ENCODE measurements at places on chromosomes 16 and 17.

GRCh38 chr17:78132084-78132676 is 1.6 kb downstream of the TMC8 start:
- DNase-seq: no peak

GRCh38 chr16:20612551-20613480 is 36.6 kb upstream of the ACSM2B start:
- peak; percentile 38 for DNase-seq

GRCh38 chr17:14886200-14886739 is 378.9 kb downstream of the PMP22 start:
- DNase-seq: no peak

DNA sequence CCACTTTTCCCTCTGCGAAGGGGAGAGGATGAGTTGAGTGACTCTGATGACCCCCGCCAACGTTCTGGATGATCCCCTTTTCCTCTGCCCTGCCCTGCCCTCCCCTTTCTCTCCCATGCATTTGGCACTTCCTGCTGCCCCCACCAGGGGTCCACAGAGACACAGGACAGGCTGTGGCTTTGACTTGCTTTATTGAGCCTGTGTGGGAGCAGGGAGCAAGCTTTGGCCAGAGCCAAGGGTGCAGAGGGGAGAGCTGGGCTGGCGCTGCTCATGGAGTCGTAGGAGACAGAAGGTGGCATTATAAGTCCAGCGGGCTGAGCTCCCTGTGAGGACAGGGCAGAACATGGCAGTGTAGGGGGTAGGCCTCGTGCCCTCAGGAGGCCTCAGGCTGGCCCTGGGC is 1.6 kb downstream of the PPY start:
- DNase-seq: no peak

GRCh38 chr16:80063031-80063712 is 462.6 kb upstream of the MAF start:
- DNase-seq: no peak

DNA sequence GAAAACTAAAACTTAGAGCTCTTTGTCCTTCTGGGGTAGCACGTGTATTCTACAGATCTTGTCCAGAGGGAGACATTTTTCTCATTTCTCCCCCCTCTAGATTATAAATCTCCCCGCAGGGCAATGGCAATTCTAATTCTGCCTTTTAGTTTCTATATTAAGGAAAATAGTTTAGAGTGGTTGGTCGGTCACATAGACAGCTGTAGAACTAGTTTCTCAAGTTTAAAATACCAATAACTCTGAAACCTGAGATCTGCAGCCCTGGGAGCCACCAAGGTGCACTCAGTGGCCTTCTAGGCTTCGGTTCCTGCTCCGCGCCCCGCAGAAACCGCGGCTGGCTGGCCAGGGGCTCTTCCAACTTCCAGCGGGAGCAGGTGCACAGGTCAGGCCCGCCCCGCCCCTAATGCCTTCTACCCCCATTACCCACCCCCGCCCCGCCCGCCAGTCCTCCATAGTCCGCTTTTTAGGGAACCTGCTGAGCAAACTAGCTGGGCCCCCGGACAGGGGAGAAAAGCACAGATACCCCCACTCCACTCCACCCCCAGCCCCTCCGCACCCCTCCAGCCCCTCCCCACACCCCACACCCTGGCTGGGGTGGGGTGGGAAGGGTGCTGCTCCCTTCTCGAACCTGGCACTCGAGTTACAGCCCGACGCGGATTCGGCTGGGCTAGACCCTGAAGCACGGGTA is 431 bp downstream of the SLFN11 start:
- DNase-seq: no peak

DNA sequence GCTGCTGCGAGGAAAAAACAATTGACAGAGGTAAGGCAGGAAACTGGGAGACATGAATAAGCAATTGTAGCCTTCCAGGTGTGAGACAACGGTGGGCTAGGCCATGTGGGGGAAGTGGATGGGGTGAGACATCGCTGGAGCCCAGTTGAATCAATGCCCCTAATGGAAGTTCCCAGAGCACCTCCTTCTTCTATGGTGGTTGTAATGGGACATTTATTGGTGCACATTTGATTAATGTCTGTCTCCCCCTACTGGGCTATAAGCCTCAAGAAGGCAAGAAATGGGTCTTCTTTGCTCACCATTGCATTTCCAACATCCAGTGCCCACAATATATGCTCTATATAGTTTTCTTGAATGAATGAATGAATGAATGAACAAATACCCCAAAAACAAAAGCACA is 22.7 kb upstream of the CD300E start:
- DNase-seq: no peak

DNA sequence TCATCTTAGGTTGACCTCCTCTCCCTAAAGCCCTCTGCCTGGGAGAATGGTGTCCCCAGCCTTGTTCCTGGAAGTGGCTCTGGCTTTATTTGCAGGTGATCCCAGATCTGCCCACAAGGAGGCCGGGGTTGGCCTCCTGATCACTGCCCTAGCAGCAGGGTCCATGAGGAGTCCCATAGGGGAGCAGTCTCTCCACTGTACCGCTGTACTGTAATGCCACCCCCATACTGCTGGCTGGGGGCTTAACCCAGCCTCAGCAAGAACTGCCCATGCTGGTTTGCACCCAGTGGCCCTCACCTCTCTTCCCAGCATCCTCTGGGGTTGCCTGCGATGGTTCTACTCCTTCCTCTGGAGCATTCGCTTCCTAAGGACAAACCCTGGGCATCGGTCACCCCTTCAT is 39.1 kb downstream of the PSME3IP1 start:
- no peak for DNase-seq

DNA sequence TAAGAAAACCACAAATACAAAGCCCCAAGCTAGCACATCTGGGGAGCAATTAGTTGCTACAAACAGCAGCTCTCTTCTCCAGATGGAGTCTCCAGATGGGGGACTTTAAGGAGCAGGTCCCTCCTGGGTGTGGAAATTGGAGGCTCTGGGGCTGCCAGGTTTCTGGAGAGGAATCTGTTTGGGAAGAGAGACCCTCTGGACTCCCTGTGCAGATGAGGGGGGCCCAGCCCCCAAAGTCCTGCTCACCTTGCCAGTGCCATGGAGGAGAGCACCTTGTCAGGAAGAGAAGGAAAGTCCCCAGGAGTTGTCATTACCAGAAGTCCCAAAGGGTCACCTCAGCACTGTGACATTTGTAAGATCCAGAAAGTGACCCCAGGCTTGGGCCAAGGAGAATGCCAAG is 14.8 kb downstream of the TEKT5 start:
- no peak for DNase-seq

GRCh38 chr16:67562918-67563707 is 787 bp downstream of the CTCF start:
- peak; percentile 58 for DNase-seq

GRCh38 chr16:2532494-2533141 is 1.4 kb upstream of the CEMP1 start:
- no peak for DNase-seq

DNA sequence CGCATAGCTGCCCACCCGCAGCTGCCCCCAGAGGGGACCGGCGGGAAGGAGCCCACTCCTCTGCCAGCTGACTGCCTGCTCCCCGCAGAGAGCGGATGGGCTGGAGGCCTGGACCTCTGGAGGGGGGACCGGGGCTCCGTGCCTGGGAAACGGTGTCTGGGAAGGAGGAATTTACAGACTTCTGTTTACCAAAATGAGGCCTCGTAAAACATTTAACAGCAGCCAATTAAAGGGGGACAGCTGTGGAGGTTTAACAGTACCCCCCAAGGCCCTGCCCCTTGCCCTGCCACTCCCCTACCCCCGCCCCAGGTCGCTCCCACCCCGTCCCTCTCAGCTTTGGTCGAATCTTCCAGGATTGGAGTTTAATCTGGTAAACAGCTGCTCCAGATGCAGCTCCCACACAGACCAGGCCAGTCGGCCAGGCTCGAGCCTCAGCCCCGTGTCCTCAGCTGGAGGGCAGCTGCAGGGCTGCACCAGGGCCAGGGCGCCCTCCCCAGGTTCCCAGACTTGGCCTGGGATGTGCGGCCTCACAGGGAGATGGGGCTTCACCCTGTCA is 41.1 kb downstream of the BAHCC1 start:
- DNase-seq: no peak

GRCh38 chr17:75959051-75959838 is 18.4 kb upstream of the FBF1 start:
- DNase-seq: no peak

DNA sequence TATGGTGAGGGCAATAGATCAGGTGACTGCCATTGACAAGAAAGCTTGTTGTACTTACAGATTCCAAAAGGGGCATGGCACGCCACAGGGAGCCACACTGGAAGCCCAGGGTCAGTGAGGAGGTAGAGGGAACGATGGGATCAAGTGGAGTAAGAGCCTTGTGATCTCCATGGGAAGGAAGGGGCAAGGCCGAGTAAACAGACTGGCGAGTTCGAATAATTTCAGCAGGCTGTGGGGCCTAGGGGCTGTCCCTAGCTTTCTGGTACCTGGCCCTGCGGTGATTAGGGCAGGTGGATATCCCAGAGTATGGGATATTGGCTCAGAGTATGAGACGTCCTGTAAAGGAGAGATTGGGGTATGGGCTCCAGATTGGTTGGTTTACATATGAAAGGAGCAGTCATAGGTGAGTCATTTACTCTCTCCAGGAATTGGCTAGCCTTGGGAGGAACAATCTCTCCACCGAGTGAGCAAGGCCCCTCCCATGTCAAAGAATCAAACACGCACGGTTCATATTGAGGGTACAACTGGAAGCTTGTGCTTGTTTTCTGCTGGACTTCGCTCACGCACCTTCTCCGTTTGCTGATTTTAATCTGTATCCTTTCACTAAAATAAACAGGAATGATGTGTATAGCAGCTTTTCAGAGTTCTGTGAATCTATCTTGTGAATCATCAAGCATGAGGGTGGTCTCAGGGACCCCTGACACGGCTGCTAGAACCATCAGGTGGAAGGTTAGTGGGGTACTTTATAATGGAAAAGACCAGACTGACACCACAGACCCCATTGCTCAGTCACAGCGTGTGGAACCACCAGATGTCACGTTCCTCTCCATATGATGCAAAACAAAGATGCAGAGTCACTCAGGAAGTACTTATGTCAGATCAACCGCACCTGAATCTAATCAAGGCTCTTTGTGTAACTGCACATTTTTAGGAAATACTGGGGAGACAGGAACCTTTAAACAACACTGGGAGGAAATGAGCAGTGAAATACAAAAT is 27.9 kb downstream of the GABARAPL2 start:
- no peak for DNase-seq

DNA sequence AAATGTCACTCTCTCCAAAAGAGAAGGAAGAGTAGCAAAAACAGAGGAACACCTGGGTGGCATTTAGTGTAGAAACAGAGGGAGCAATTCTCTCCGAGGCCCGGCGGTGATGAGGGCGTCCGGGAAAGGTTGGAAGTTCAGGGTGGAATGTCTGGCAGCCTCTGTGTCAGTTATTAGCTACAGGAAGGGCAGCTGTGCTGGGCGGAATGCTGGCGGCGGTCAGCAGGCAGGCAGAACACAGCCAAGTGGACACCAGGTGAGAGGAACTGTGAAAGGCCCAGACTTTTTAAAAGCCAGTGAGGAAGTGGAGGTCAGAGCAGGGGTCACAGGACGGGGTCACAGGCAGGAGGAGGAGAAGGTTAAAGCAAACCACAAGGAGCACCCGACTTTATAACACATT is 238.1 kb downstream of the NTN1 start:
- no peak for DNase-seq

GRCh38 chr16:8120001-8120400 is 470.3 kb downstream of the TMEM114 start:
- no peak for DNase-seq

DNA sequence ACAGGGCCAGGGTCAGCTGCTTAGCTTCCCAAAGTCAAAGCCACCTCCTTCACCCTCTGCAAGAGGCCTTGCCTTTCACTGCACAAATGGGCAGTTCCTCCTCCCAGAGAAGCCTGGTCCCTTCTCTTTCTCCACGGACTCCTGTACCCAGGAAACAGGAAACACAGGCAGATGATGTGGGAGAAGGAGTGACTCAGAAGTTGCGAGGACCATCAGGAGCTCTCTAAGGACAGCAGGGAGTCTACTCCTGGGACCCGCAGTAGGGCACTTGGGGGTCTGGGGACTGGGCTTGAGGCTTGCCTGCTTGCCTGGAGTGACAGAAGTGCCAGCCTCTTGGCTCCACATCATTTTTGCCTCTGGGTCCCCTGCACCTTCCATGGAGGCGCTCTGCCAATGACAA is 47.4 kb upstream of the KSR1 start:
- no peak for DNase-seq

GRCh38 chr16:85639529-85640253 is 26.6 kb downstream of the GSE1 start:
- DNase-seq: peak; percentile 25

DNA sequence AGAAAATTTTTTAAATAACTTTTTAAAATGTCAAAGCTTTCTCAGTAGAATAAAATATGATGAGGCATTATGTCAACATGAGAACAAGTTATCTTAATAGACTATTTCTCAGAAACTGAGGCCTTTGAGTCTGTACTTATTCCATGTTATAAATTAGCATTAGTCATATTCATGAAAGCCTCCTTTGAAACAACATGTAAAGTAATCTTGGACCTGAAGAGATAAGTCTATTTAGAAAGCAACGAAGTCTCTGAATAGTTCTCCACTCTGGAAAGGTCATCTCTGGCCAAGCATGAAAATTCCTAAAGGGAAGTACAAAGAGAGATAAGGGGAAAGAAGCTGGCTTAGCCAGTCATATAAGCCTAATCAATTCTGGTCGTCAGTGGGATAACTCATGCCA is 150.8 kb downstream of the CYB561 start:
- no peak for DNase-seq

GRCh38 chr16:57091975-57092785 is at the start of gene CPNE2:
Gene CPNE2, plus strand, starts transcription at chr16:57092583. Its CDS starts 18,160 bp downstream, at chr16:57110743.
- DNase-seq: peak; percentile 76

- DNase-seq: no peak
These were observed 78.4 kb downstream of the SOX9 start for GRCh38 chr17:72199256-72199655.

- DNase-seq: no peak
These were observed 315.3 kb downstream of the XYLT1 start for GRCh38 chr16:17155485-17155884.

GRCh38 chr16:66925322-66925840 is at the start of gene RRAD:
Gene RRAD, minus strand, starts transcription at chr16:66925535. Its CDS starts 356 bp downstream, at chr16:66925179.
- no peak for DNase-seq

DNA sequence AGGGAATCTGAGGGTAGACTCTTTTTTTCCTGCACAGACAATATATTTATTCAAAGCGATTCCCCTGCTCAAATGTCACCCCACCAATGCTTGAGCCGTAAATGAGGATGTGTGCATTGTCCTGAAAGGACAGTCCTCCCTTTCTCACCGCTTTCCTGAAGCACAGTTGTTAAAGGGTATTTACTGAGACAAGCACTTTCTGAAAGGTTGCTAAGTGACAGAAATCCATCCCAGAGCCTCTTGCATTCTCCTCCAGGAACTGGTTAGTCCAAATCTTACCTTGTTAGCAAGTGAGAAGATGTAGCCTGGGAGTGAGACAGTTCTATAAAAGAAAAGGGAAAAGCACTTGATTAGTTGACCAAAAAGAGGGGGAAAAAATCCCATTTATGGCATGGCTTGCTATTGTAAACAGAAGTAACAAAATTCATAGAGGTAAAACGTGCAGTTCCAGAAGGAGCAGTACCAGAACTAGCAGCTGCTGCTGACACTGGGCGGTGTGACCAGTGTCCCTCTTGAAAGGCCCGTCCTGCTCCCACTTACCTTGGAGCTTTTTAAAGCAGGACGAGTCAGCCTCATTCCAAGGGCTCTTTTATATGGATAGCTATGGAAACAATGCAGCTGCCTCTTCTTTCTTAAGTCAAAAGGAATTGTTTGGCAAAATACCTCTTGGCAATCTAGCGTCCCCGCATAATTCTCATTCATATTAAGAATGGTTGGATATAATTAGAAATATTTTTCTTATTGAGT is at the start of gene MYH2:
Gene MYH2, minus strand, starts transcription at position 563 of the 747 bp plus-strand sequence. CDS start 1,738 bp downstream, outside the sequence.
- DNase-seq: no peak

- DNase-seq: no peak
These were observed 9.2 kb downstream of the MMP15 start for GRCh38 chr16:58034774-58035173.

All from hippocampal formation (tissue), 2 donors.